ENCODE measurements at places on chromosomes 7 and 10. TPM values are rescaled to one million over a fixed set of nuclear protein-coding genes. Genes with fewer than 3 reads are reported as not detected.
A peak's percentile ranks its signal among the peaks of the same experiment; 100 is the strongest.

DNA sequence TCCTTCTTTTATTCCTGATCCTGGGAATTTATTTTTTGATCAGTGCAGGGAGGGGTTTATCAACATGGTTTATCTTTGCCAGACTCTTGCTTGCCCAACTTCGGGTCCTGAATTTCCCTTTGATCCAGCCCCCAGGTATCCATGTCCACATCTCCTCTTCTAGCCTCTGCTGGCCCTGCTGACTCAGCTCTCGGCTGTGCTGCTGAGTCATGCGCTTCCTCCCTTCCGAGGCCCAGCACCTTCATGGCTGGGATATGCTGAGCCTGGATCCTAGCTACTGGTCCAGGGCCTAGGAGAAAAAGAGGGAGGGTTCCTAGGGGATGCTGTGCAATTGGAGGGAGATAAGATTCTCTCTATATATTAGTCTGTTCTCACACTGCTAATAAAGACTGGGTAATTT lies 380.7 kb upstream of the SHH start:
- H3K27me3 ChIP-seq = peaks cover 4% of the 10 kb centered on the region
- no peak for DNase-seq
- no peak overlapping the region for H3K4me3 ChIP-seq
- no peaks in the 10 kb centered on the region for H3K36me3 ChIP-seq
- H3K27ac ChIP-seq = no peak overlapping the region
- H3K4me1 ChIP-seq = no peaks in the 10 kb centered on the region

Gene FAM221A
- 1.9 TPM for total RNA-seq

DNA sequence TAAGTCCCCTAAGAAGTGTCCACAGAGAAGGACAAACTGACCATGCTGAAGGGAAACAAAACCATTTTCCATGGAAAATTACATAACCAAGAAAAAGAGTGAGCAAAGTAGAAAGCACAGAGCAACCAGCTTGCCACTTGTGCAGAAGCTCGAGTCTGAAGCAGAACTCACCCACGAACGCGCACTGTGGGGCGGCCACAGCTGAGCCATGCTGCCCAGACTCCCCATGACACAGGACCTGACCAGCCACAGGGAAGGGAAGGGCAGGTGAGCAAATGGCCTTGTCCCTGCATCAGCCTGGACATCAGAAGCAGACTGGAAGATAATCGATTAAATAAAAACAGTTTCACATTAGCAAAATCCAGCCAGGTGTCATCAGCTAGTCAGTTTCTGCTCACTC lies 95.7 kb downstream of the TCERG1L start:
- DNase-seq = no peak
- no peak overlapping the region for H3K4me3 ChIP-seq
- no peaks in the 10 kb centered on the region for H3K36me3 ChIP-seq
- H3K4me1 ChIP-seq = no peaks in the 10 kb centered on the region
- peaks cover 5% of the 10 kb centered on the region for H3K27me3 ChIP-seq

GRCh38 chr10:120385992-120386391 lies 71.0 kb upstream of the PLPP4 start:
- H3K4me3 ChIP-seq = no peak overlapping the region
- H3K27ac ChIP-seq = no peak overlapping the region
- no peaks in the 10 kb centered on the region for H3K4me1 ChIP-seq
- no peaks in the 10 kb centered on the region for H3K27me3 ChIP-seq
- DNase-seq = no peak

DNA sequence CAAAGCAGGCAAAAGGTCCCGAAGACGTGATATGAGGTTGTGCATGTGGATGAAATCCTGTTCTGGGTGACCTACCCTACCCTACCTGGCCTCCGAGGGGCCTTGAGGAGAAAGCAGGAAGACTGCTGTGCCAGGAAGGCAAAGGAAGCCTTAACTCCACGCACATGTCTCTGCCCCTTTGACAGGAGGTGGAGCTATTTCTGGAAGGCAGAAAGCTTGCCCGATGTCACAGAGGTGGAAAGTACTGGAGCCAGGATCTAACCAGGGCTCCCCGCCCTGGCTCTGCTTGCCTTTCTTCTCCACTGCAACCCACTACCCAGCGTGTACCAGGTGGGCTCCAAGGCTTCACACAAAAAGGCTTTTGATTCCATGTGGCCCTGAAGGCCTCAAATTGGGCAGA lies 66.4 kb upstream of the DDC start:
- H3K27me3 ChIP-seq = no peaks in the 10 kb centered on the region
- H3K4me3 ChIP-seq = no peak overlapping the region
- H3K4me1 ChIP-seq = peaks cover 4% of the 10 kb centered on the region

GRCh38 chr10:37654466-37654865 lies 202.9 kb downstream of the ZNF248 start:
- no peaks in the 10 kb centered on the region for H3K27me3 ChIP-seq
- no peak for DNase-seq
- H3K36me3 ChIP-seq = no peaks in the 10 kb centered on the region
- no peaks in the 10 kb centered on the region for H3K4me1 ChIP-seq

GRCh38 chr10:103712898-103713498 lies 142.4 kb downstream of the SH3PXD2A start:
- peak; percentile 87 for DNase-seq
- peaks cover 6% of the 10 kb centered on the region for H3K4me1 ChIP-seq
- H3K36me3 ChIP-seq = peaks cover 7% of the 10 kb centered on the region
- H3K27me3 ChIP-seq = no peaks in the 10 kb centered on the region
- H3K27ac ChIP-seq = no peak overlapping the region

DNA sequence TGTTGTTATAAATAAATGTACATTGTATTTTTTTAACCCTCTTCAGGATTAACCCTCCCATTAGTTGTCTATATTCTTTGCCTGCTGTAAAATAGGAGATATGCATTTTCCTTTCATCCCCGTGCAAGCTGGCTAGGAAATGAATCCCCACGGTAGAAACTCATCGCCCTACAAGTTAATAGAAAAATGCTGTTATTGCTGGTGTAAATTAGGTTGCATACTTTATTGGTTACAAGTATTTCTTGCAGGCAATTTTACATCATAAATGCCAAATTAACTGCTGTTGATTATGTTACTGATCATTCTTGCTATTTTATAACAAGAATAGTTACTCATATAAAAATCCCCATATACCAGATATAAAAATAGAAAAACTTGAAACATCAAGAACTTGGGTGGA lies 454.2 kb upstream of the KLF6 start:
- no peak overlapping the region for H3K27ac ChIP-seq
- no peak overlapping the region for H3K4me3 ChIP-seq
- peaks cover 14% of the 10 kb centered on the region for H3K4me1 ChIP-seq
- no peaks in the 10 kb centered on the region for H3K36me3 ChIP-seq

DNA sequence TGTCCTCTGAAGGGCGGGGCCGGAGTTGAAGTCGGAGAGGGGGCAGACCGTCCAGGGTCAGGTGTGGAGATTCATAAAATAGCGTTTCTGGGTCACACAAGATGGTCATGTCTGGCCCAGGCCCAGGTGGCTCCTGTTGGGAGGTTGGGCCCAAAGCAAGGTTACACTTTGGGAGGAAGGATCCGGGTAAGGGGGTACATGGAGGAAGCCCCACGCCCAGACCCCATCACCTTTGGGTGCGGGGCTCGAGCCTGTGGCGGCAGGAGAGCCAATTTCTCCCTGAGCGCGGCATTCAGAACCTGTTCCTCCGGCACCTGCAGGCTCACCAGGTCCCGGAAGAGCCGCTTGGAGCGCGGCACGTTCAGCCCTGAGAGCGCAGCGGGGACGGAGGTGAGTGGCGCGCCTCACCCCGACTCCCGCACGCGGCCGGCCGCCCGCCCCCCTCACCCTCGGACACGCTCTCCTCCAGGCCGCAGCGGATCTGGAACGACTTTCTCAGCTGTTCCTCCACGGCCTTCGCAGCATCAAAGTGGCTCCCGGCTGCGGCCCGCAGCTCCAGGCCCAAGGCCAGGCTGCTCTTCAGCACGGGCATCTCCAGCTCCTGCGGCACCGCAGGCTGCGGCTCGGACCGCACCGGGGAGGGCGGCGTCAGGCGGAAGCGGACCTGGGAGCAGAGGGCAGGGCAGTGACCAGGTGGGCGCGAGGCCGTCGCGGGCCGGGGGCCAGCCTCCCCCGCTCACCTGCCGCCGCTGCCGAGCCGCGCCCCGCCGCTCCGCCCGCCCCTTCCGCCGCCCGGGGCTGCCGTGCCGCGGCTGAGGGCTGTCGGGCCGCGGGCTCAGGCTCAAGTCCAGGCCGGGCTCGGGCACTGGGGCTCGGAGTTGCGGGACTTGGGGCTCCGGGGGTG lies 644 bp downstream of the PPP1R35 start:
- H3K4me1 ChIP-seq = peaks cover 44% of the 10 kb centered on the region
- peak; percentile 57 for DNase-seq
- peak overlapping the region; percentile 91 for H3K27ac ChIP-seq
- peak overlapping the region; percentile 86 for H3K4me3 ChIP-seq

GRCh38 chr7:151386301-151387160 lies 23.3 kb downstream of the WDR86 start:
- DNase-seq = peak; percentile 38
- no peak overlapping the region for H3K4me3 ChIP-seq
- peaks cover 29% of the 10 kb centered on the region for H3K27me3 ChIP-seq
- peaks cover 24% of the 10 kb centered on the region for H3K4me1 ChIP-seq
- no peak overlapping the region for H3K27ac ChIP-seq
- H3K36me3 ChIP-seq = no peaks in the 10 kb centered on the region

DNA sequence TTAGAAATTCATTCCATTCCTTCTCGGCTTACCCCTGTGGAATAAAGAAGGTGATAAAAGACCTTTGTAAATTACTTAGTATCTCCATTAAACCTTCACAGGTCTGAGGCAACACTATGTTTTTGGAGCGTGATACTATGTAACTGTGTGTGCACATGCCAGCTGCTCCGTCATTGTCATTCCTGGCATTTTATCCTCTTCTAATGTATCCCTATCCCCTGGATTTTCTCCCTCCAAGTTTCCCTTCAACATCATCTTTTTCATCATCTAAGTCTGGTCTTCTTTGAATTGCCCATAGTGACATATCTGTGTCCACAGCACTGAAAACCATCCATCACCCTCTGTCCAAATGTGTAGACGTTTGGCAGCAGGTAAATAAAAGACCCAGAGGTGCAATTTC lies 125.7 kb downstream of the TEX36 start:
- H3K27ac ChIP-seq = no peak overlapping the region
- peak; percentile 18 for DNase-seq
- H3K36me3 ChIP-seq = no peaks in the 10 kb centered on the region
- H3K4me1 ChIP-seq = no peaks in the 10 kb centered on the region
- peaks cover 9% of the 10 kb centered on the region for H3K27me3 ChIP-seq

DNA sequence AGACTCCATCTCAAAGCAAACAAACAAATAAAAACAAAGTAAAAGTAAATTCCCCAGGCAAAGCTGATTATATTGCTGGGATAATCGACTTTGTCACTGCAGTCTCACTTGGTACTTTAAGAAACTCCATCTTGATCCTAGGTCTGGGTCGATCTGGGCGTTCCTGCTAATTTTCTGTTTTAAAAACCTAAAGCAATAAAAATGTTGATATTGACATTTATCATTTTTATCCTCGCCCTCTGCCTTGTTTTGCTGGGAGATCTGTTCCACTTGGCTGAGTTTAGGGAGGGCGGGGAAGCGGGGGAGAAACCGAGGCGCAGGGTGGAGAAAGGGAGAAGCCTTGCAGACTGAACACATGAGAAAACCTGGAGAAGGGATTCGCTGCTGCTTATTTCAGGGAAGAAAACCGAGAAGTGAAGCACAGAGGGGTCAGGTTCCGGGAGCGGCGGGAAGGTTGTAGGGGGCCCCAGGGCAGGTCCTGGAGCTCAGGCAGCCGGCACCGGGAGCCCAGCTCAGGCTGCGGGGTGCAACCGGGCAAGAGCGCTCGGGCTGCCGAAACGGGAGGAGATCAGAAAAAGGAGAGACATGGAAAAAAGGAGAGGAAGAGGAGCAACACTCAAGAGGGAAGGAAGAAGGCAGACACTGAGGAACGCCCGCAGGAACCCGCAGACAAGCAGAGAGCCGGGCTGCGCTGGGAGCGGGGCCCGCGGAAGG lies 27.3 kb upstream of the KMT2C start:
- H3K4me3 ChIP-seq = peak overlapping the region; percentile 84
- H3K27me3 ChIP-seq = no peaks in the 10 kb centered on the region
- peaks cover 12% of the 10 kb centered on the region for H3K4me1 ChIP-seq

DNA sequence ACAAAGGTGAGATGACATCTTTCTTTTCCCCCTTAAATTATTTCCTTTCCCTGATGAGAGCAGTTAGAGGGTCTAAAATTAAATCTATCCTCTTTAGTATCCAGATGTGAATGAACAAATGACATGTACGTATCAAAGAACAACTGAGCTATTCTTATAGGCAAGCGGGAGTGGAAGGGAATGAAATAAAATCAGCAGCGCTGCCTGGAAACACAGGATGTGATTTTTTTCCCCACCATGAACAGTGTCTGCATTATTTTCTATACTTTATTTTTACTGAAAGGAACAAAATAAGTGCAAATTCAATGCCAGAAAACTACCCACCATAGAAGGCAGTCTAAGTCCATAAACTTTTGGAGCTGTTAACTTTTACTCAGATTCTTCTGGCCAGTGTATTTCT lies 40.6 kb downstream of the SLC26A4 start:
- H3K4me1 ChIP-seq = peaks cover 9% of the 10 kb centered on the region
- H3K36me3 ChIP-seq = no peaks in the 10 kb centered on the region
- no peaks in the 10 kb centered on the region for H3K27me3 ChIP-seq
- DNase-seq = peak; percentile 13

DNA sequence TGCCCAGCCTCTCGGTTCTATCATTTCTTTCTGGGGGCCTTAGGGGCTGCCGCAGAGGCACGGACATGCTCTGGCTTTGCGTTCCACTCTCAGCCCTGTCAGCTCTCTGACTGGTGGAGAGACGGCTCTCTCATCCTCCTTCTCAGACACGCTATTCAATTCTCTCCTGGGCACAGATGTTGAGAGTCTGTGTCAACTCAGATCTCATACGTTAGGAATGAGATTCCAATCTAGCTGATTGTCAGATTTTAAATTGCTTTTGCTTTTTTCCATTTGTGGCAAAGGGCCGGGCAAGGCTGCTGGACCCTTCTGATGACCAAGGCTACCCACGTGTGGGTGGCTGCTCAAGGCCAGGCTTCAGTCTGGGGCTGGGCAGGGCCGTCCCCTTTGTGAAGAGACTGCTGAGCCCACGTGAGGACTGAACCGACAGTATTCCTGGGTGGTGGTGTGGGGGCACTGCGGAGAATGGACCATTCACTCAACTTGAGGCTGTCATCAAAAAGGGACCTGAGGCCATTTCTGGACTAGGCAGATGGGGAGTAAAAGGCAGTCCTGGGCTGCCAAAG lies 71.5 kb downstream of the CLEC2L start:
- peaks cover 64% of the 10 kb centered on the region for H3K36me3 ChIP-seq
- no peak overlapping the region for H3K4me3 ChIP-seq
- no peaks in the 10 kb centered on the region for H3K4me1 ChIP-seq
- H3K27ac ChIP-seq = no peak overlapping the region

Gene SH3PXD2A
- 33.2 TPM for total RNA-seq
